Prostate gland (tissue), 2 donors: ENCODE measurements at places on chromosomes 1 and 21. TPM values are rescaled to one million over a fixed set of nuclear protein-coding genes. Genes with fewer than 3 reads are reported as not detected.

DNA sequence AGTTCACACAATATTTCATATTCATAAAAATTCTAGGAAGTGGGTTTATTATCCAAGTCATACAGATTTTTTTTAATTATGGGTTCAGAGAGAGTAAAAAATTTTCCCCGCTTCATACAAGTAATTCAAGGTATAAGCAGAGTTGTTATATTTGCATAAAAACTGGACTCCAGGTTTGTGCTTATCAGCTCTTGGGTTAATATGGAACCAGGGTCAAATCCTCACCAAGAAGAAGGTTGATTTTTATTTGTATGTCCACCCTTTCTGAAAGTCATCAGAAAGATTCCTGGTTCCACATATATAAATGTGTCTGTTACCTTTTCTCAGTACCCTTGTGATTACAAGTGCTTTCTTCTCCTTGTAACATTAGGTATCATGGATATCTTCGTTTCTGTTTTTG, 143.8 kb upstream of the PKN2 start:
- DNase-seq = no peak

DNA sequence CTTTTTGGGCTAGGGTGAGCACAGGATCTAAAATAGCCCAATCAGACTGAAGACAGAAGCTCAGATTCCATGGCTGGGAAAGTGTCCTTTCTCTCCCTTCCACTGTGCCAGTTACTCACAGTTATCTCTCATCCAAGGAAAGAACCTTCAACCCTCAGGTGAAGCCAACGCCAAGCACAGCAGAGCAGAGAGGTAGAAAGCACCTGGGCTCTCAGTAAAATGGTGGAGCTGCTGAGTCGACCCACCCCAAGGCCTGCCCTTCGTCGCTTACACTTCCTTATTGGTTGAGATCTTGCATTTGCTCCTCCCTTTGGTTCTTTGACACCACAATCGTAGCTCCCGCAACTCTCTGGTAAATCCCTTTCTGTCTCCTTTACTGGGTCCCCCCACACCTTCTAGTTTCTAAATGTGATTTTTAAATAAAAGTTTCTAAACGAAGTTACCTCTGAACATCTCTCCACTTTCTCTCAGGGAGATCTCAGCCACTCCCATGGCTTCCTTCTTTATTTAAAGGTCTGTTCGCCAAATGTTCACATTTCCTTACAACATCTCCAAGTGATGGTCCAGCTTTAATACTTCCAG, 27.5 kb upstream of the SLC30A1 start:
- no peak for DNase-seq

GRCh38 chr1:156368889-156369684, at the start of gene RHBG:
TSS of gene RHBG (plus strand) at chr1:156369211. CDS start at chr1:156369250, 39 bp downstream.
- peak; percentile 57 for DNase-seq

DNA sequence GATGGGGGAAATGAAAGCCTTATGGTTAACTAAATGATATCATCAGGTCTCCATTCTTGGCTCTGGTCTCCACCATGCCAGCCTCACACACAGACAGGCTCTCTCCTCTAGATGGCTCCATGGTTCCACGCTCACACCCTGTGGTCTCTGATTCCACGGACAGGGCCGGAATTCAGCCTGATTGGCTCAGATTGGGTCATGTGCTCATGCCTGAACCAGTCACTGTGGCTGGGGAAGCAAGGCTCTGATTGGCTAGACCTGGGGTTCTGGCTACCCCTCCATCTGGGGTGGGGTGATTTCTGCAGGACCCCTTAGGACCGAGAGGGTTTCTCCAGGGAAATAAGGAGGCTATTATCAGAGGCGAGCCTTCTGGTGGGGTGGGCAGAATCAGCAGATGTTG, 277.0 kb downstream of the PTPRU start:
- DNase-seq = no peak

DNA sequence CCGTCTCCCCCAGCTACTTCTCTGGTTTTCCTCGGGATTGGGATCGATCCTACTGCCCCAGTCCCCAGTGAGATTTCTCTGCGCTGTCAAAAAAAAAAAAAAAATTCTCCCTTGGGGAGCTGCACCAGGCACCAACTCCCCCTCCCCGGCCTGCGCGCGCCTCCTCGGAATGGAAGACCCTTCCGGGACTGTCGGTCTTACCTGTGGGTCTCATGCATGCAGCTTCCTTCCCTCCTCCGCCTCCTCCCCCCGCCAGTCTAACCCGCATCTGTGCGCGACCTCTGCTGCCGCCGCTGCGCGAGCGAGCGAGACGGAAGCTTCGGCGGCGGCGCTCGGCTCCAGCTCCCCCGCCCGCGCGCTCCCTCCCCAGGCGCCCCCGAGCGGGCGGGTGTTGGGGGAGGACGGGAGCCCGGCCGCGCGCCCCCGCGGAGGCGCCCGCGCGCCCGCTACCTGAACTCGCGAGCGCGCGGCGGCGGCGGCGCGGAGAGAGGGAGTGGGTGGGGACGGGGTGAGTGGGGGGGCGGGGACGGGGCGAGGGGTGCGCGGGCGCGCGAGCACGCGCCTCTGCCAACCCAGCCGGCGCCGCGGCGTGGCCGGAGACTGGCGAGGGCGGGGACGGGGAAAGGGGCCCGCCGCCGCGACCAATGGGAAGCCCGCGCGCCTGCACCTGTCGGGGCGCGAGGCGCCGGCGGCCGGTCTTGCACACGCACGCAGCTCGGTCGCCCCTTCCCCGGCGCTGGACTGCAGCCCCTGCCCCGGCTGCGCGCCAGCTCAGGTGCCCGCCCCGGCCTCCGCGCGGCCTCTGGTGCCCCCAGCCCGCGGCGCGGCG, at the start of gene SUSD4:
Gene SUSD4 (minus strand): TSS at position 321 of the 829 bp plus-strand sequence. CDS start 751 bp downstream, outside the sequence.
- peak; percentile 51 for DNase-seq

GRCh38 chr1:153362187-153362775, 4.6 kb downstream of the S100A9 start:
- DNase-seq = no peak

- DNase-seq = no peak
Observed at GRCh38 chr1:110420874-110421793, 13.6 kb upstream of the LAMTOR5 start.

DNA sequence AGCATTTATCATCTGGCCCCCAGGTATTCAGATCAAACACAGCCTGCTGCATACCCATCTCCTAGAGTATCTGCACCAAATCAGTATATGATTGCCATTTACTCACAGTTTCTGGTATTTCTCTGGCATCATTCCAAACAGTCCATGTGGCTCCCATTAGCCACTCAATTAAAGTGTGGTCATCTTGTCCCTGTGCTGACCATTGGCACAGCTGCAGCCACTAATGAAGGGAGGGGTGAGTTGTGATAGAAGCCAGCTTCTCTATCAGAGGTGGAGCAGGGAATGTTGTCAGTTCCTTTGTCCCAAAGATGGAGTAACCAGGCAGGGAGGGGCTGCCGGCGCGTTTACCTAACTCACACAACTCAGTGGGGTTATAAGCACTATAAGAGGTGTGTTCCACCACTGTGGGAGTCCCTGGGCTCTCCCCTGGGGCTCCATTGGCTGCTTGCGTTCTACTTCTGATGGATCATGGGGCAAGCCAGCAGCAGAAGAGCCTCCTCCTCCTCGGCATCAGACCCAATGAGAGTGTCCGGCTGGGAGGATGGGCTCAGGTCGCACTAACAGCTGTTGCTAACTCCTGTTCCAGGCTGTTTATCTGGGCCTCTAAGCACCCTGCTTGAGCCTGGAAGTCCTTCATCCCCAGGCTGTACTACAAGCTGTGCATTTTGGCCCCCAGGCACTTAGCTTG, 108.6 kb downstream of the GDAP2 start:
- DNase-seq = no peak

- no peak for DNase-seq
Observed at GRCh38 chr1:94793296-94793656, 26.9 kb upstream of the SLC44A3 start.

DNA sequence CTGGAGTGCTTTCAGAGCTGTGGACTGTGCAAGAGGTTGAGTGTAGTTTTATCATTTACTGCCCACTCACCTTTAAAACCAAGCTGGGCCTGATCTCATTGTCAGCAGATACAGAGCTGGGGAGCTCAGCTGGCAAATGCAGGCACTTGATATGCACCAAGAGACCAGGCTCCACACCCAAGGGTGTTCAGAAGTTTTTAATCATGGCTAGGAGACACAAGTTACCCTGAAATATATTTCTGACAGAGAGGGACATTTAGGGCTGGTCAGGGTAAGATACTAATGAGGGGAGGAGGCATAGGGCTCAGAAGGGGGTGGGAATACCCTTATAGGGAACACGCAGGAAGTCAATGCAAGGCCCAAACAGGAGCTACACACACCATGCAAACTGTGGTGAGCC, 153.7 kb downstream of the ELAVL4 start:
- DNase-seq = no peak

DNA sequence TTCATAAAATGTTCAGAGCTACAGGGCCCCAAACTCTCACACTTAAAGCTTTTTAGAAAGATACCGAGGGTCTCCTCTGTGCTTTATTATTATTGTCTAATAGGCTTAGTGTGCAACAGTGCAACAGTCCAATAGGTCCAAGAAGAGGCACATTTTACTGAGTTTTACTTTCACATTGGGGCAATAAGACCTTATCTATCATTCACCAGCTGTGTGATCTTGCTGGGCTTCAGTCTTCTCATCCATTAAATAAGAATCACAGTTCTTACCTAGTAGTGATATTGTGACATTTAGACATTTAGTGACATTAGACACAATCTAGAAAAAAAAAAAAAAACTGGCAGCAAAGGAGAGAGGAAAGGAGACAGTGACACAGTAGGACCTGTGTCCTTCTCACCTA, 175.8 kb upstream of the NFIA start:
- no peak for DNase-seq

- peak; percentile 69 for DNase-seq
Observed at GRCh38 chr1:226061841-226062557, 517 bp upstream of the H3-3A start.

- no peak for DNase-seq
Observed at GRCh38 chr1:89708751-89709375, 75.9 kb downstream of the LRRC8C start.

Gene KHDRBS1
- 77.6 TPM for total RNA-seq

Gene TAL1
- 1.0 TPM for total RNA-seq

Gene CLDN17
- total RNA-seq = not detected

Gene IL23R
- total RNA-seq = 0.74 TPM

Gene OR6K3
- not detected for total RNA-seq

Gene PTPN22
- 0.55 TPM for total RNA-seq

Gene LCE1A
- not detected for total RNA-seq

Gene RIMKLA
- 2.3 TPM for total RNA-seq

Gene NR5A2
- total RNA-seq = 0.87 TPM

Gene INAVA
- total RNA-seq = 27.1 TPM

Gene S100A5
- not detected for total RNA-seq
